Uterus (tissue), 4 donors: ENCODE measurements at places on chromosomes 3 and 15. TPM values are rescaled to one million over a fixed set of nuclear protein-coding genes. Genes with fewer than 3 reads are reported as not detected.
A peak's percentile ranks its signal among the peaks of the same experiment; 100 is the strongest.

ATP11B gene
- 103 TPM for total RNA-seq

DNA sequence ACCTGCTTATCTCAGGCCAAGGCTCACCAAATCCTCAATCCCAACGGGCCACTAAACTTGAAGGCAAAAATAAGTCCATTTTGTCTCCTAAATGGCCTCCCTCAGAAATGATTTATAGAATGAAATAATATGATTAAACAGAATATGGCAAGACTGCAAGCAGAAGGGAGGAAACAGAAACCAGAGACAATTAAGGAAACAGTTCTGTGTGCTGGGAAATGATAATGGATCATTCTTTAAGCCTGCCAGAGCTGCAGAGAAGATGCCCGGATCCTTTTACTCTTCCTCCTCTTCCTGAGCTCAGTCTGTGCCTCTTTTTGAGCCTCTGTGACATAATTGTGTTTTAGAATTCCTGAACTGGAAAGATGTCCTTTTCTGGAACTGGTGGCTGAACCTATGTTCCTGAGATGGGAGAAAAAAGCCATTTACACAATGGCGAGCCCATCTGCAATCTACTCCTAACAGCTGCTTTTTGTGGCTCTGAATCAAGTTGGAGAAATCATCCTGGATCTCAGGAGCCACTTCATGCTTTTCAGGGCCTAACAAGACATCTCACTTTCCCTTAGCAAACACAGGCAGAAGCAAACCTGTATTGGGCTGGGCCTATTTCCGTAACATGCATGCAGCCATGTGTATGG, 2.8 kb upstream of the ABHD2 start:
- no peak for DNase-seq

- no peak for DNase-seq
Observed at GRCh38 chr3:18369551-18370185, 55.5 kb downstream of the SATB1 start.

- no peak for DNase-seq
Observed at GRCh38 chr3:131348911-131349310, 32.7 kb upstream of the NUDT16 start.

GRCh38 chr3:901953-902778, 190.7 kb upstream of the CNTN6 start:
- no peak for DNase-seq

DNA sequence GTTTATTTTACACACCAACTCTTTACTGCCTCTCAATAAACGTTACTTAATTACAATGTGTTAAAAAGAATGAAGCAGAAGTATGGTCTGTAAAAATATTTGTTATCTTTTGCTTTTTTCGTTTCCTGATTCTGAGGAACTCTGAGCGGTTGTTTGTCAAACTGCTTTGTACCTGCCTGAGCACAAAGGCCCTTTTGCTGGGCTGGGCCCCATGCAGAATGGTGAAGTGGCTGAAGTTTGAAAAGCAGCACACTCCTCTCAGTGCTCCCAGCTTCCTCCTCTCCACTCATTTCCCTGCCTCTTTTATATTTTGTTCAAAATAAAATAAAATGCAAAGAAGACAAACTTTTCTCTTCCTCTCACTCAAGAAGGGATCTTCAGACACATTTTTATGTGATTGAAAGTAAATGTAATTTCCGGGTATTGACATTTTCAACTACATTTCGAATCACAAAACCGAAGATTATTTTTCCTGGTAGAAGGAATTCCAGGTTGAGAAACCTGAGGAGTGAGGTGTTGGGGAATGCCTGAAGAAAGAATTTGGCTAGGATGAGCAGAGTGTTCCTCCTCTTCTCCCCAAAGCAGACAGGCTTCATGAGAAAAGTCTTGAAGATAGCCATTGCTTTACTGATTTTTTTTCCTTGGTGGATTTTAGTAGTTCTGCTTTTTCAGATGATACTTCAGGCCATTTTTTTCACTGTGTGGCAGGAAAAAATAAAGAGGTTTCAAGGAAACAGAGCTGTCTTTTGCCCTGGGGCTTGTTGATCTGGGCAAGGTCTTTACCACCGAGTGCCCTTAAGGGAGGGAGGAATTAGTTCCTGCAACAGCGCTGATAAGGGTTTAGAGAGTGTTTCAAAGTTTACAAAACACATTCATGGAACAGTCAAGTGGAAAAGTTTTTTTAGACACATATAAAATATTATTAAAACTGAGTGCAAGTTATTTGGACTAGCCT, 229.8 kb downstream of the NFKBIZ start:
- DNase-seq: no peak

- no peak for DNase-seq
Observed at GRCh38 chr15:65937054-65937453, 67.8 kb downstream of the RAB11A start.

DNA sequence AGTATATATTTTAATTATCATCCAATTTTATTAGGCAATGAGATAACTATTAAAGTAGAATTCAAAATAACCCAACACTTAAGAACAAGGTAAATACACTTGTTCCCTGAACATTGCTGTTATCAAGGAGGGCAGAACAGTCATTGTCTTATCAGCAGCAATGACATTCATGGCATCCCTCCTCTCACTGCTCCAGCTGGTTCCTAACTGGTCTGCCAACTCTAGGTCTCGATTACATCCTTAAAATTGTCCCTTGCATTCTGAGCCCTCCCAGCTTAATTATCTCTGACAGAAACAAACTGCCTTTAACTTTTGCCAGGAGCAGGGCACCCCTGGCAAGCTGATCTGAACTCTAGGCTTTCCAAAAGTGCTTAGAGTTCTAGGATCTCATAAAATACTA, 14.0 kb upstream of the DYNC1LI1 start:
- DNase-seq: no peak

GRCh38 chr3:171860830-171861535, 17.8 kb downstream of the TMEM212 start:
- peak; percentile 26 for DNase-seq

GRCh38 chr3:197393711-197394110, 95.3 kb upstream of the DLG1 start:
- no peak for DNase-seq

- DNase-seq: no peak
Observed at GRCh38 chr3:101944308-101944707, 95.0 kb downstream of the NFKBIZ start.

- no peak for DNase-seq
Observed at GRCh38 chr15:80461356-80462095, 57.3 kb downstream of the ARNT2 start.

DNA sequence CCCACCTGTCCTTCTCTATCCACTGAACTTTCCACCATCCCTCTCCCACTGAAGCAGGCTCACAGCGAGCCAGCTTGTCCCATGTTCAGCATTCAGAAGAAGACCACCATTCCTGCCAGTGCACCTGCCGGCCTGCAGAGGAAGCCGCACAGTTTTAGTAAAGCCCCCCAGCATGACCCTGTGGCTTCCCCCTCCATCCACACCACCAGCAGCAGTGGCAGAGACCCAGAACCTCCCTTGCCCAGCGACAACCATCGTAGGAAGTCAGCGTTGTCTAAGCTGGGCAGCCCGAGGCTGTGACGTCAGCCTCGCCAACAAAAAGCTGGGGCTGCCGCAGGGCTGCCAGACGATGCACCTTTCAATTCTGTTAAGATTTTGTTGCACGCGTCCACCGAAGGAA, 66.6 kb upstream of the TAMM41 start:
- DNase-seq: no peak

DLL4 gene
- 31.1 TPM for total RNA-seq

- no peak for DNase-seq
Observed at GRCh38 chr3:150421799-150422548, 13.9 kb downstream of the TSC22D2 start.

DNA sequence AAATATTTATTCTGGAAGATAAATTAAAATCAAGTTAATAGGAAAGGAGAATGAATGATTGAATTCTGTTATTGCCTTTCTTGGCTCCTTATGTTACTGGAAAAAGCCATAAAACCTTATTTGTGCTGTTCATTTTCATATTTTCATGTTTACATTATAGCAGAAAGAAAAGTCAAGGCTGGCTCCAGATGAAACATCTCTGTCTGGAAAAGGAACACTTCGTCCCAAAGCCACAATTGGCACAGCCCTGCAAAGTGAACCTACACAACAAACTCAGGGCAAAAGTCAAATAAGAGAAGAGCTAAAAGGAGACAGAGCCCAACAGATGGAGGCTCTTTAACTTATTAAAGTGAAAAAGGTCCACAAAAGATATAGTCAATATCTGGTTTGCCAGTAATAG, 73.4 kb downstream of the GTPBP8 start:
- no peak for DNase-seq

PRR20G gene
- total RNA-seq: not detected

GRCh38 chr3:184029443-184029842, 2.1 kb upstream of the HTR3D start:
- no peak for DNase-seq
